Occipital lobe (tissue), 3 donors: ENCODE measurements at places on chromosomes 3 and 15. TPM values are rescaled to one million over a fixed set of nuclear protein-coding genes. Genes with fewer than 3 reads are reported as not detected.

Gene POPDC2
- 0.94 TPM for total RNA-seq

Gene C3orf33
- total RNA-seq: 12.3 TPM

Gene EBLN2
- total RNA-seq: 11.1 TPM

Gene SLC2A2
- total RNA-seq: not detected

Gene DIPK2A
- total RNA-seq: 137 TPM

Gene LEKR1
- total RNA-seq: 0.78 TPM

Gene LSAMP
- total RNA-seq: 47.3 TPM

Gene TRH
- 1.1 TPM for total RNA-seq

DNA sequence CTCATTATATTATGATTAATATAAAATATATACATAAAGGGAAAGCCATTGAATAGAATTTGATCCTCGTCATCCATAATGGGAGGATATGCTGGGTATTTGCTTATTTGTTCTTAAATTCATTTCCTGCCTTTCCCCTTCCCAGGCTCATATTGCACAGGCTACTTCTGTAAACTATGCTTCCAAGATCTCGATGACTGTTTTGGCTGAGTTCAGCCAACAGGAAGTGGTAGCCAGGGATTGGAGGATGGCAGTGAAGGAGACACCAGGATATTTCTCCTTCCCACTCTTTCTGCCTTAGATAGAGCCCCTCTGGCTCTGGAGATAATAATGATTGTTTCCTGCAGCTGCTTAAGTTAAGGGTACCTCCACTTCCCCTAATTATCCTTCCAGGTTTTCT lies 44.3 kb upstream of the DYNC1LI1 start:
- DNase-seq: no peak

DNA sequence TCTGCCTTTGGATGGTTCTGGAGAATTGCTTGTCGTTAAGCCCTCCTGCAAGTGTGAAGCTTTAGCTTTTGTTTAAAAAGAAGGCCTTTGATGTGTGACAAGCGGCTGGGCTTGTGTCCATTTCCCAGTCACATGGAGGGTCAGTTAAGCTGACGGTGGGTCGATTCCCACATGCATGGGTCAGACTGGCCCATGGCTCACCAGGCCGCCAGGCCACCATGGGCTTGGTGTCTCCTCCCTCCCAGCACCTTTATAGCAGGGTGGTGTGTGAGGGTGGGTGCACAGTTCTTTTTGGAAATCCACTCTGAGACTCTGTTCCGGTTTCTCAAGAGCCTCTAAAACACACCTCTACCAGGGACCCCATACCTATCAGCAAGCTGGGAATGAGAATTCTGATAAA lies 67.2 kb downstream of the SCN5A start:
- no peak for DNase-seq

DNA sequence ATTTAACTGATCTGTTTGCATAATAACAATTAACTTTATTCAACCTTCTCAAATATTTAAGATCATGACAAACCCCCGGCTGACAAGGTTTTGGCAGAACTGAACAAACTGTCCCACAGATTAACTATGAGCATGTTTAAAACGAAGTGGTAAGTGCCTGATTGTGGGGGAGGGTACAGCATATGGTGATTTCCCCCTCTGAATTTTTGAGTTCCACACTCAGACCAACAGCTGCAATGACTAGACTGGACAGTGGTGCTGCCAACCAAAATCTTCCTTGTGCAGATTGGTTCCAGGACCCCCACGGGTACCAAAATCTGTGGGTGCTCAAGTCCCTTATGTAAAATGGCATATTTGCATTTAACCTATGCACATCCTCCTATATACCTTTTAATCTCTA lies 449.5 kb downstream of the SHQ1 start:
- DNase-seq: no peak

GRCh38 chr3:71258116-71258515 lies 325.4 kb downstream of the FOXP1 start:
- no peak for DNase-seq

DNA sequence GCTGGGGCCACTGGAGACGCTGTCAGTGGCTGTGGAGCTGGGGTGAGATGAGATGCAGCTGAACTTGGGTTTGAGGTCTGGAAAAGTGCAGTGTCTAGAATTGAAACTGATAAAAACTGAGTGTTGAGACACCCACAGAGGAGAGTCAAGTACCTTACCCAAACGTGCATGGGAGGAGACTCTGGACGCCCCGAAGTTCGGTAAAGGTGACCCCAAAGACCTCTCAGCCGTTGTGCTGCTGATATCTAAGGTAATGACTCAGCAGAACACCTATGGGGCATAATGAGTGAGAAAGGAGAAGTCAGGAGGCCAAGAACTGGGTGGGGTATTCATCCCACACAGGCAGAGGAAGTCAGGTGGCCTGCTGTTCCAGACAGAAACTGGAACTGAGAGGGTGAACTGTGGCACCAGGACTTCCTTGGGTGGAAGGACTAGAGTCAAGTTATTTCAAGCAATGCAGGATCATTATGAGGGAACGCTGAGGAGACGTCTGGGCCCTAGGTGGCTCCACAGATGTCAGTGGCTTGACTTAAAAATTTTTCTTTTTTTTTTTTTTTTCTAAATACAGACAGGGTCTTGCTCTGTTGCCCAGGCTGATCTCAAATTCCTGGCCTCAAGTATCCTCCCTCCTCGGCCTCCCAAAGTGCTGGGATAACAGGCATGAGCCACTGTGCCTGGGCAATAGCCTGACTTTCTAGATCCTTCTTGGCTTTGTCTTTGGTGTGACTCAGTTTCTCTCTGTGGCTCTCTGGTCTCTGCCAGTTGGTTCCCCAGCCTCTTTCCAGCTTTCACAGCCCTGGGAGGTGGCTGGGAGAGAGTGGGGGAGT lies 67.6 kb upstream of the GCNT3 start:
- DNase-seq: no peak

GRCh38 chr3:173875790-173876189 lies 478.2 kb downstream of the NLGN1 start:
- DNase-seq: no peak

DNA sequence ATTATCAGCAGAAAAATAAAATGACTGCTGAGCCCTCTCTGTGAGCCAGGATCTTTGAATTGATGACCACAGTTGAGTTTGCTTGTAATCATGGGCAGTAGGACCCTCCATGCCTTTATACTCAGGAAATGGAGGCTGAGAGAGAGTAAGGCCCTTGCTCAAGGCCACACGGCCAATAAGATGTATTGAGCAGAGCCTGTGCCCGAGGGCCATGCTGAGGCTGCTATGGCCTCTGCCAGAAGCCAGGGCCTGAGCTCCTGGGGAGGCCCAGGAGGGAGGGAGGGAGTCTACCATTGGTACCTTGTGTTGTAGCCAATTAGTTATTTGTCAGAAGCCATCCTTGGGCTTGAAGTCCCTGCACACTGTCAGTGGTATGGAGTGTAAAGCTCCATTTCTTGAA lies 151.4 kb downstream of the DNAJB8 start:
- DNase-seq: no peak

DNA sequence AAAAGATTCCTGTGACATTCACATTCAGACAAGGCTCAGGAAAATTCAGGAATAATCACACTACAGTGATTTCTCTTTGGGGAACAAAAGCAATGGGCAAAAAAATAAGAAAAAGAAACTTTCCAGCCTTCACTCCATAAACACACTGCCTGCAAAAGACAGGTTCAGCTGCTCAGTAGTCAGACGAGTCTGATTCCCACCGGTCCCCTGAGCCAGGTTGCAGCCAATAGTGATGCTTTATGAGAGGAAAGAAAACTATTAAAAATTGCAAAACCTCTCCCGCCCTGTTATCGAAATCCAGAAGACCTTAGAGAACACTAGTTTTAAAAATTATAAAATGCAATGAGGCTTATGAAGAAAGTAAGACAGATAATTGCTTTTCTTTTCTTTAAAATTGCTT lies 8.5 kb downstream of the PLCH1 start:
- DNase-seq: no peak

DNA sequence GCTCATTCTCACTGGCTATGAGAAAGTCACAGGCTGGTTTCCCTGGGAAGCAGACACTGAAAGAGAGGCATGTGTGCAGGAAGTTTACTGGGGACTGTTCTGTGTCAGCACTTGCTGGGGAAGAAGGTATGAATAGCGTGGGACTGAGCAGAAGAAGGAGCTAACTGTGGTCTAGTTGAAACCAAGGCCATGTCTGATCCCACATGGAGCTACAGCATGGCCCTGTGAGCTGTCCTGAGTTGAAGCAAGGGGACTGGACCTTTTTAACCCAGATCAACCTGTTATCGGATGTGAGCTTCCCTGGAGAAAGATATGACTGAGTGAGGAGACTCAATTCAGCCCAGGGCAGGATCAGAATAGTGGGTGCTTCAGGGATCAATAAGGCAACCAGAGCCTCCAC lies 53.7 kb downstream of the DCLK3 start:
- no peak for DNase-seq
